Esophagus squamous epithelium (tissue), 5 donors: ENCODE measurements at places on chromosomes 7 and 10.

GRCh38 chr7:150727381-150727780, 9.8 kb upstream of the GIMAP5 start:
- no peak for DNase-seq

DNA sequence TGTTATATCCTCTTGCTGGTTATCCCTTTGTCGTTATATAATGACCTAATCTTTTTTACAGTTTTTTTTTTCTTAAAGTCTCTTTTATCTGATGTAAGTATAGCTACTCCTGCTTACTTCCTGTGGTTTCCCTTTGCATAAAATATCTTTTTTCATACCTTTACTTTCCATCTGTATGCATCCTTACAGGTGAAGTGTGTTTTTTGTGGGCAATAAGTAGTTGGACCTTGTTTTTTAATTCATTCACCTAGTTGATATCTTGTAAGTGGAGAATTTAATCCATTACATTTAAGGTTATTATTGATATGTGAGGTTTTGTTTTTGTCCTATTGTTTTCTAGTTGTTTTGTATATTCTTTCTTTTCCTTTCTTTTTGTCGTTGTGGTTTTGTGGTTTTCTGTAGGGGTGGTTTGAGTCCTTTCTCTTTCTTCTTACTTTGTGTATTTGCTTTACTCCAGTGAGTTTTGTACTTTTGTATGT, 168.6 kb downstream of the MLLT10 start:
- DNase-seq: no peak

DNA sequence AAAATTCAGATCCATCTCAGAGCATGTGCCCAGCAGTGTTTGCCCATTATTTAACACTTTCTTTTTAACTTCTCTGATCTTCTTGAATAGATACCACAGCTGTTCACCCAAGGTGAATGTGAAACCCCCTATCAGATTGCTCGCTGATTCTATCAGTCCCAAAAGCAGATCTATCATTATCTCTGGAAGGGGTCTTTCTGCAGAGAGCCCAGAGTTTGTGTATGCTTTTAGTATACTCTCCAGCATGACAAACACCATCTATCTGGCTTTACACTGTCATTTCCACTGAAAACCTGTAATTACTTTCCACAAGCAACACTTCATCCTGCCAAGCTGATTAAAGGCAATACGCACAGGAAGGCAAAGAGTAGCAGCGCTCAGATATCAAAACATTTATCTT, 168.2 kb downstream of the CACNA2D1 start:
- no peak for DNase-seq

- DNase-seq: no peak
Observed at GRCh38 chr7:138316421-138317043, 143.5 kb upstream of the TRIM24 start.

DNA sequence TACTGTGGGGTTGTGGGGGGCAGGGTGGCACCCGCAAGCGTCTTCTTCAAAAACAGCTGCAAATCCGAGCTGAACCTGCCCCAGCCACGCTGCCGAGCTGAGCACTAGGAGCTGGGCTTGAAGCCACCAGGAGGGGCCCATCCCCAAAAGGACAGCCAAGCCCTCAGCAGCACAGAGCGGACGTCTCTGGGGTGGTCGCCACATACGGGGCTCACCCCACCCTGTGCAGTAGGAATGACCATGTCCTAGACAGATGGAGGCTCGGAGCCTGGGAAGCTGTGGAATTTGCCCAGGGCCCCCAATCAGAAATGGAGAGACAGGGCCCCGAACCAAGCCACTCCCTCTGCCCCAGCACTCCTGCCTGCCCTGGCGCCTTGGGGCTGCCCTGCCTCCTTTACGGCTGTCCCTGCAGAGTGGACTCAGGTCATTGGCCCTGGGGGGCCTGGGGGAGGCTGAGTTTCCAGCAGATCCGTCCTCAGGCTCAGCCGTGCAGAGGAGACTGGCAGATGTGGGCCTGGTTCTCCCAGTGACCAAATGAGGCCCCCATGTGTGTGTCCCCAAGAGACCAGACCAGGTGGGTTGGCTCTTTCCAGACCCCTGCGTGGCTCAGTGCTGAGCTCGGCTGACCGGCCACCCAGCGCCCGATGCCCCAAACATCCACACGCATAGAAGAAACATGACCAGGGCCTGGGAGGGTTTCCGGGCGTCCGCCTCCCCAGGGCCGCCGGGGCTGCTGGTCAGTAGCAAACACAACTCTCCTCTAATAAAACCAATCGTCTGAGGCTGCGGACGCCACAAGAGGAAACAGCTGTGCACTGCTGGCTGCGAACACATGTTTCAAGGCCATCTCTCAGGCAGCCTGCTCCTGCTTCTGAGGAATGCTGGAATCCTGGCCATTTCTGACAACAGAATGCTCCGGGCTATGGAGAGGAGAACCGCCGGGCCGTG, 54.9 kb downstream of the PDGFA start:
- DNase-seq: no peak

DNA sequence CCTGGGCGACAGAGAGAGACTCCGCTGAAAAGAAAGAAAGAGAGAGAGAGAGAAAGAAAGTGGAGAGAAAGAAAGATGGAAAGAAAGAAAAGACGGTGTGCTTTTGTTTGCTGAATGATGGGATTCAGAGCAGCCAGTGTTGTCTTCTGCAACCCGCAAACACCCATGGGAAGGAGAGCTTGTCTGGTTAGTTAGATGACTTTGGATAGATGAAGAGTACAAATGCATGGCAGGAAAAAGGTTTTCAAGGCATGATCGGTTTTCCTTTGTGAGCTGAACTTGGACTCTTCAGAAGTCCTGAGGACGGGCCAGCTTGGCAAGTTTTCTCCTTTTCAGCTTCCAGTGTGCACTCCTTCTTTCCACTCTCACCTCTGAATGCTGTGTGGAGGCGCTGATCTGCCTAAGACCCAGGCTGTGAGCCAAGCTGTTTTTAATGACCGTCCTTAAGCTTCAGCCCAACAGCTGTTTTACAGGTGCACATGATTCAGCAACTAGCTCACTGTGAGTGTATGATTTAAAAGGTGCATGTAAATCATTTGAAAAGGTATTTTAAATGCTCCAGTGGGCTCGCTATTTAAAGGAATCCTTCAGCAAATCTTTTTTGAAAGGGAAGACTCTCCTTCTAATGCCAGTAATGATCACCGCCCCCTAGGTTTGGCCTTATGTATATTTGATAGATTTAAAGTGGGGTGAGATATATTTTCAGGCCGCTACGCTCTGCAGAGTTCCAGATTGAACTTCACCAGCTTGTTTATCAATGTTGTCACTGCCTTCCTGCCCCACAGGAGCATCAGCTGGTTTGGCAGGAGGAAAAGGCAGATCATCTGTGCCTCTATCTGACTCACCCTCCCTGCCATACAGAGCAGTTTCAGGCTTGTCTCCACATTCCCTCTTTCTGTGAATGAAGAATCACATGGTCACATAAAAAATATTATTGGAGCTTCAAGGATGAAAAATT, 115.0 kb downstream of the PLXDC2 start:
- DNase-seq: no peak

DNA sequence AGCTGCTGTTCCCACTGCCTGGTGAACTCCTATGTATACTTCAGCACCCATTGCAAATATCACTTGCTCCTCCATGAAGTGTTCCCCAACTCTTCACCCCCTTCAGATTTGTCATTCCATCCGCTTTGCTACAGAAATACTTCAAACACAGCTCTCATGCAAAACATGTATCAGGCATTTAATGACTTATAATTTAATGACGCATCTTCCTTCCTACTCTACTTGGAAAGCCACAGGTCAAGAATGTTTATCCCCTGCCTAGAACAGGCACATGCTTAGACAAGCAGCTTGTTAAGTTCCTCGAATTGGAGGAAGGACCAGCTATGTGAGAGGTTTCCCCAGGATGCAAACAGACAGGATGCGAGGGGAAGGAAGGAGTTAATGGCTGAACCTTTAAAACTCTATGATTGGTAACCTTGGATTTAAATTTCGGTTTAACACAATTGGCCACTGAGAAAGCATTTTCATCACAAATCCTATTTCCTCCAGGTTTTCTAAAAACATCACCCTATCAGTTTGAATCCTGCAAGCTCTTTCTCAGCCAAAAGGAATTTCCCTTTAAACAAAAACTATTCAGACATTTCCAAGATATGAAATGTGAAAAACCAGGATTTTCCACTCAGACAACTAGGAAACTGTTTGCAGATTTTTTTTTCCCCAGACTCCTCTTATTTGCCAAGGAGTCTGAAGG, 11.5 kb downstream of the CREB3L2 start:
- DNase-seq: no peak
